ENCODE measurements at places on chromosomes 6 and 20. TPM values are rescaled to one million over a fixed set of nuclear protein-coding genes. Genes with fewer than 3 reads are reported as not detected.

RTEL1 gene
- total RNA-seq: 22.5 TPM

GSTA2 gene
- total RNA-seq: not detected

PDE10A gene
- 8.5 TPM for total RNA-seq

SEMG1 gene
- not detected for total RNA-seq

F13A1 gene
- not detected for total RNA-seq

CENPQ gene
- total RNA-seq: 5.5 TPM

ERVFRD-1 gene
- total RNA-seq: not detected

STMND1 gene
- not detected for total RNA-seq

WFDC10B gene
- not detected for total RNA-seq

PRDM13 gene
- total RNA-seq: not detected

LY6G6C gene
- not detected for total RNA-seq

SPATA25 gene
- total RNA-seq: 0.65 TPM

GABRR1 gene
- not detected for total RNA-seq

PRSS35 gene
- total RNA-seq: 4.2 TPM

TASP1 gene
- total RNA-seq: 6.0 TPM

FAM83D gene
- 7.8 TPM for total RNA-seq

KCNB1 gene
- 0.07 TPM for total RNA-seq

CRISP2 gene
- not detected for total RNA-seq

NECAB3 gene
- total RNA-seq: 28.8 TPM

PRKN gene
- total RNA-seq: 1.1 TPM

RAB32 gene
- total RNA-seq: 89.8 TPM

NEURL2 gene
- total RNA-seq: 3.8 TPM

Data from smooth muscle cell of the pulmonary artery (primary cell).